Fibroblast of skin of left quadriceps (primary cell): ENCODE measurements at places on chromosomes 2 and 18.

DNA sequence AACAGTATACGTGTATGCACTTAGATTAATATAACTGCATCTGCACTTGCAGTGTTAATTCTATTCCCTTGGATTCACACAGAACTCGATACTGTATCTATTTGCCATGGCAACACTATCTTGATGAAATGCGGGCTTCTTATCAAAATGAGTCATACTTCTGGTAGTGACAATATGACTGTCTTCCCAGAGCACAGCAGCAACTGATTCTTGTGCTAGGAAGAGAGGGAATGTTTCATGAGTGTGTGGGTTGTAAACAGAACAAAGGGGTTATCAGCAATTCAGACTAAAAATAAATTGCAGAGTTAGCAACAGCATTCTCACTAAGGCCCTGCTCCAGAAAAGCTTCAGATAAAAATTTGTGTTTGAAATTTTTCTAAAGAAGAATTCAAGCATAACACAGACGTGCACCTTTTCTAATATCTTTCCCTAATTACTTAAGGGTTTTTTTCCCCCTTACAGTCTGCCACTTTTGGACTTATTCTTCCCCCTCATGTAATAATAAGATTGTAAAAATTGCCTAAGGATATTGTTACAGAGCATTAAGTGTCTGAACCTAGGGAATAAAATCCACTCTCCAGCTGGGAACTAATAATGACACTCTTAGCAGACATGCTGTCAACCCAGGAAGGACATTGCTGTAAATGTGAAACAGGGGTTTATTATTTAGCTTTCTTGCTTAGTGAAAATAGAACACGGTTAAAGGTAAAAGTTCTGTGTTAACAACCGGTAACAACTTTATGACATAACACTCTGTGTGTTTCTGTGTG lies 99.9 kb upstream of the SLC38A11 start:
- DNase-seq: no peak

DNA sequence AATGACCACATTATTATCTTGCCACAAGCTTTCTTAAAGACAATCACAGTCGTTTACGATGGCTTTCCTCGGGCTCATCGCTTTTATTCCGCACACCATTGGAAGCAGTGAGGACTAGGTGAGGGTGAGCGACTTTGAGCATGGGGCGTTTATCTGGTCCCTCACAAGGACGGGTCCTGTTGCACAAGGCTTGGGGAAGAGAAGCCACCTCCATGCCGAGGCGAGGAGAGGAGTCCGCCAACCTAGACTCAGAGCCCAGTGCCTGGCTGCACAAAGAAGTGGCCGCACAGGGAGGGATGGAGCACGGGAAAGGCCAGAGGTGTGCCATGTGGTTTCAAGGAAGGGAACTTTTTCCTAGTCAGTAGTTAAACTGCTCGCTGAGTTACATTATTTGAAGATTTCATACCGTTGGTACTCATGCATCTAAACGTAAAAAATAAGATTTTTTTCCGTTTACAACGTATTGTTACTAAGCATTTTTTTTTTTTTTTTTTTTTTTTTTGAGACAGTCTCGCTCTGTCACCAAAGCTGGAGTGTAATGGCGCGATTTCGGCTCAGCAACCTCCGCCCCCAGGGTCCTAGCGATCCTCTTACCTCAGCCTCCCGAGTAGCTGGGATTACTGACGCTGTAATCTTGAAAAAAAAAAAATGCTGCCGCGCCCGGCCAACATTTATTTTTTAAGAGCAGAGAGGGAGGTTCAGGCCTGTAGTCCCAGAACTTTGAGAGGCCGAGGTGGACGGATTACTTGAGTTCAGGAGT lies 849 bp upstream of the CYP27C1 start:
- DNase-seq: no peak

DNA sequence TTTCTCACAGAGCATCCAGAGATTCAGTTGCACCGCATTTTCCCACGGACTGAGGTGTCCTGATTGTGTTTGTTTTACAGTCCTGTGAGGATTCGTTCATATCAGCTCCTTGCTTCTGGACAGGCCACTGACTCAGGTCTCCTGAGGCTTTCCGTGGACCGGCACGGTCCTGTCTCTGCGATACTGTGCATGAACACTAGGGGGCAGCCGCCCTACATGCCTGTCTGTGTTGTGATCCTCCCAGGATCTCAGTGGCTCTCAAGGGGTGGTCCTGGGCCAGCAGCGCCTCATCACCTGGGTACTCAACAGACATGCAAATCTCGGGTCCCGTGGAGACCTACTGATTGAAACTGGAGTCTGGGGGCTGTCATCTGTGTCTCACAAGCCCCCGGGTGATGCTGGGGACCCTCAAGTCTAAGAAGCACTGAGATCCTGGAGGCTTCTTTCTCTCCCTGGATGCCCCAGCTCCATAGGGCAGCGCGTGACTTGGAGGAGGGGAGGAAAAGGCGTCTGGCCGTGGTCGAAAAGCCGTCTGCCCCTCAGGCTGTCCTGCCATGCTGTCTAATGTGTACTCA lies 28.9 kb downstream of the IL1R2 start:
- peak; percentile 72 for DNase-seq

GRCh38 chr2:73931531-73932500 lies 5.1 kb downstream of the DGUOK start:
- no peak for DNase-seq

- no peak for DNase-seq
Measured at GRCh38 chr2:9030841-9031240, 27.4 kb upstream of the MBOAT2 start.

- no peak for DNase-seq
Measured at GRCh38 chr2:65620026-65620425, 187.6 kb upstream of the SPRED2 start.

GRCh38 chr2:159516241-159516758 lies 100.0 kb downstream of the BAZ2B start:
- DNase-seq: no peak

DNA sequence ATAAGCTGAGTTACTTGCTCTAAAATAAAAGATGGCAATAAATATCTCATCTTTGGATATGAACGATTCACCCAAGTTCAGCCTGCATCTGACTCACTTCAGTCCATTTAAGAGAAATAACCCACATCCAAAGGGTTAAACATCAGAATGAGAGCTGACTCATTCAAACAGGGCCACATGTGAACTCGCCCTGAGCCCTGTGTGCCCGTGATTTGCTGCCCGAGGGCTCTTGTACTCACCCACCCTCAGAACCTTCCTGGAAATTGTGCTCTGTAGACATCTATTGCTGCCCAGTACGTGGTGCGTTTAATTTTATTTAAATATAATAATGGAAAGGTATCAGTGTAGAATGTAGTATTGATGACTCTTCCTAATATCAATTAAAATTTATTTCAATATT lies 66.9 kb upstream of the RBM44 start:
- DNase-seq: peak; percentile 22

DNA sequence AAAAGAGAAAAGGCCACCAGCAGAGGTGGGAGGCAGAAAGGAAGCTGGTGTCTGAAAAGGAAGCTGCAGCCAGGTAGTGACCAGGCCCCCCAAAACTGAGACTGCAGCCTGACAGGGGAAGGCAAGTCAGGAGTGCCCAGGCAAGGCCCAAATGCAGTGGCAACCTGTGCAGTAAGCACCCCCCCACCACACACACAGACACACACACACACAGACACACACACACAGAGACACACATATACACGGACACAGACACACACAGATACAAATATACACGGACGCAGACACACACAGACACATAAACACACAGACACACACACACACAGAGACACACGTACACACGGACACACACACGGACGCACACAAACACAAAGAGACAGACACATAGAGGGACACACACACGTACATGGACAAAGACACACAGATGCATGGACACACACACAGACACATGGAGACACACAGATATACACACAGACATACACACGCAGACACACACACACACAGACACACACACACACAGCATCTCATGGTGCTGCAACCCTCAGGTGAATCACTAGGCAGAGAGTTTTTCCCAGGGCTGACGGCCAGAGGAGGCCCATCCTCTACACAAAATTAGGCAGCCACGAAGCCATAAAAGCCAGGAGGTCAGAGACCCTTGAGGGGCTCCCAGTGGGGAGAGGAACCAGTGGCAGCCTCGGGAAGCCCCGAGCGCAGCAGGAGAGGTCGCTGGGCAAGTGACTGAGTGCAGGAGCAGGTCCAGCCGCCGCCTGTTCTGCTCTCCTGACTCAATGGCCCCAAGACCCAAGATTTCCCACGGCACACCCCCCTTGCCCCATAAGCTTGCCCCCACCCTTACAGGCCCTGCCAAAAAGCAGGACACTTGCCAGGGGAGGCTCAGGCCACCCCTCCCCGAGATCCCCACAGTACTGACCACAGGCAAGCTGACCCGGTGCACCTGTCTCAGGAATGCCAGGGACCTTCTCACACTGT lies 6.3 kb downstream of the SDC1 start:
- DNase-seq: no peak
